ENCODE measurements at places on chromosomes 4 and X.
A peak's percentile ranks its signal among the peaks of the same experiment; 100 is the strongest.

GRCh38 chr4:151675411-151675971 lies 85.3 kb downstream of the GATB start:
- DNase-seq: no peak

GRCh38 chr4:149831656-149832208 lies 16.1 kb upstream of the IQCM start:
- no peak for DNase-seq

DNA sequence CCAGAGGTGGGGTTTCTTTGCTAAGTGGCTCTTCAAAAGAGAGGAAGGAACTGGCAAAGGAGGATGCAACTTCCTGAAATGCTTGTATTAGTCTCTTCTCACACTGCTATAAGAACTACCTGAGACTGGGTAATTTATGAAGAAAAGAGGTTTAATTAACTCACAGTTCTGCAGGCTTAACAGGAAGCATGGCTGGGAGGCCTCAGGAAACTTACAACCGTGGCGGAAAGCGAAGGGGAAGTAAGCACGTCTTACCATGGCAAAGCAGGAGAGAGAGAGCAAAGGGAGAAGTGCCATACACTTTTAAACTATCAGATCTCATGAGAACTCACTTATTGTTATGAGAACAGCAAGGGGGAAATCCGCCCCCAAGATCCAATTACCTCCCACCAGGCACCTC lies 505.7 kb downstream of the ZNF674 start:
- DNase-seq: no peak

DNA sequence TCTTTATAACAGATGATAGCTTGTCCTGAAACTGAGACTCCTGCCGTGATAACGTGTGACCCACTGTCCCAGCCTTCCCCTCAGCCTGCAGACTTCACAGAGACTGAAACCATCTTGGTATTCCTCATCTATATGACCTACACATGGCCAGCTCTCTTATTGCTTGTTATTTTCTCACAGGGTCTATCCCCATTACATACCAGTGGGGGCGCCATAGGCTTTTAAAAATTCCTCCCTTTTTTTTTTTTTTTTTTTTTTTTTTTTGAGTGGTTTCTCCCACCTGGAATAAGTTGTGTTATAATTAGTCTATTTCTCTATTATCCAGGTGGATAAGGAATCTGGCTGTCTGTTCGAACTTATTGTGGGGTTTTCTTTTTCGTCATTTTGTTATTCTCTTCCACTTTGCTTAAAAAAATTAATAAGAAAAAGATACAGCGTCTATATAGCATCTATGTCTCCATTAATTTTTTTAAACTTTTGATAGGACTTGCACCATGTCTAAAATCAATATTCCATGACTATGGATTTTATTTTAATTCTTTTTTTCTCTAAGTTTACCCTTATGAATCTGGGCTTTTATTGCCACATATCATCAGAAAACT lies 47.2 kb downstream of the GYG2 start:
- peak; percentile 33 for DNase-seq

GRCh38 chrX:100695302-100695701 lies 36.6 kb downstream of the SYTL4 start:
- no peak for DNase-seq
